ENCODE measurements at places on chromosomes 2 and 18.

- DNase-seq, result peak; percentile 13
These were observed 866 bp downstream of the CRIM1 start for GRCh38 chr2:36356298-36356989.

DNA sequence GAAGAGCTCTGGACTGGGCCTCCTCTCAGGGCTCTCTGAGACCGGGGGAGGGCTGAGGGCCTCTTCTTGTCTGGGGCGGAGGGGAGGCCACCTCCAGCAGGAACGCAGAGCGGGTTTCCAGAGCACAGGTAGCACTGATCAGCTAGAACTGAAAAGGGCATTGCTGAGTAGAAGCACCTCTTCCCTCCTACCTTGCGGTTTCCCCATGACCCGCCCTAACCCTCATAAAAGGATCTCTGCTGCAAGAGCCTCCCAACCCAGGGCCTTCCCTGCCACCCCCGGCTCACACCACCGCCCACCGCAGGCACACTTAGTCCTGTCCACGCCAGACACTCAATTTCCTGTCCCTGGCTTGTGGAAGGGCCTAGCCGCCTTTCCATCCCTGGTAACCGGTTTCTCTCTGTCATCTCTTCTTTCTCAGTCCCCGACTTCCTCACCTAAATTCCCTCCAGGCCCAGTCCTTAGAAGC lies 966 bp downstream of the ADCY3 start:
- peak; percentile 34 for DNase-seq

DNA sequence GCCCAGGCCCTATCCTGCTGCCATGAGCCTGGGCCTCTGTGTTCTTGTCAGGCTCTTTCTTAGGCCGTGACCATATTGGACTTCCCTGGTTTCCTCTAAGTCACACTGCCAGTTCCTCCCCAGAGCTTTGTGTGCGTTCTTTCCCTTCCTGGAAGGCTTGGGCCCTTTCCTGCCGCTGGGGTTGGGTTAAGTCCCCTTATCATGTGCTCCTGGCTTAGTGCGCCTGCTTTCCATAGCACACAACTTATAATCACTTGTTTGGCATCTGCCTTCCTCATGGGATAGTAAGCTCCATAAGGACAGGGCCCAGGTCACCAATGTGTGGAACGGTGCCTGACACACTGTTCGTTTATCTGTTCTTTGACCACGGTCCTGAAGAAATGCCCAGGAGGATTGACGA lies 31.3 kb downstream of the NIFK start:
- no peak for DNase-seq

- no peak for DNase-seq
These were observed 11.3 kb downstream of the PTPRN start for GRCh38 chr2:219297766-219298456.

DNA sequence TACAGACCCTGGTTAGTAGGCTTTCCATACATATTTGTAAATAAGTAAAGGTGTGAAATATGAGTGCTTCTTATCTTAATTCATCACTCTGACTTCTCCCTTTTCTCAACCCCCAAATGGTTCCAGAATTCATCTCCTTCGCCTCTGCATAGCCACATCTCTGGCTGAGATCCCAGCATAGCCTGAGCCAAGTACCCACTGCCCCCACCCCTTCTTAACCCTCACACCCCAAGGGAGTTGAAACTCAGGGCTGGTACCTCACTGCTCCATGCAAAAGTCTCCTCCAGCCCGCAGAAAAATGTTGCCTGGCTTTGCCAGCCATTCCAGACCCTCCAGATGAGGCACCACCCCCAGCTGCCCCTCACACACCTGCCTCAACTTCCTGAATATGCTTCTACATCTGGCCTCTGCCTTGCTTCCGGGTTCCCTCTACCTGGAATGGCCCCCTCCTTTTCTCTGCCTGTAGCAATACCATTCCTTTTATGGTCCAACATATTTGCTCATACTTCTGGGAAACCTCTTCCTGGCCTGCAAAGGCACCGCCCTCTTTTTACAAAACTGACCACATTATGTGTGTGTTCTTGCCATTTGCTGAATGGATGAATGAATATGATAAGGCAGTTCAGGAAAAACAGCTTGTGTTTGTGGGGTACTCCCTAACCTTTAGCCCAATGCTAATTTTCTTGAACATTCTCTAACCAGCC lies 112.8 kb downstream of the CELF4 start:
- no peak for DNase-seq

DNA sequence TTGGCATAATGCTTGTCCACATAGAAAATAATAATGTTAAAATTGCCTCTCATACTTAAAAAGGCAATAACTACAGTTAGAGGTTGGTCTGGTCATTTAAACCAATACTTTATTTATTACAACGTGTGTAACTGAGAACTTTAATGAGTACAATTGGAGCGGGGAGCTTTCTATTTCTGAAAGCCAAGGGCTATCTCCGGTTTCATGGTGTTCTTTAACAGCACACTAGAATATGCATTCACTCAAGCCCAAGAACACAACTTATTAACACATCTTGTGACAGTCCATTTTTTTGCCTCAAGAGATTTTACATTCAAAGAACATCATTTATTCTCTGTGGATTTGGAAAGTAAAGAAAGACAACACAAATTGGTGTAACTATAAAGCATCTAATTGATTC lies 131.8 kb downstream of the KCNH7 start:
- DNase-seq, result no peak

- no peak for DNase-seq
These were observed 127.1 kb upstream of the CDH7 start for GRCh38 chr18:65623676-65624075.

- DNase-seq, result no peak
These were observed 660.1 kb upstream of the RAB6C start for GRCh38 chr2:129319422-129319717.

- no peak for DNase-seq
These were observed 5.8 kb downstream of the MYCN start for GRCh38 chr2:15945909-15946705.

- no peak for DNase-seq
These were observed 49.5 kb upstream of the RAB12 start for GRCh38 chr18:8559612-8560186.

DNA sequence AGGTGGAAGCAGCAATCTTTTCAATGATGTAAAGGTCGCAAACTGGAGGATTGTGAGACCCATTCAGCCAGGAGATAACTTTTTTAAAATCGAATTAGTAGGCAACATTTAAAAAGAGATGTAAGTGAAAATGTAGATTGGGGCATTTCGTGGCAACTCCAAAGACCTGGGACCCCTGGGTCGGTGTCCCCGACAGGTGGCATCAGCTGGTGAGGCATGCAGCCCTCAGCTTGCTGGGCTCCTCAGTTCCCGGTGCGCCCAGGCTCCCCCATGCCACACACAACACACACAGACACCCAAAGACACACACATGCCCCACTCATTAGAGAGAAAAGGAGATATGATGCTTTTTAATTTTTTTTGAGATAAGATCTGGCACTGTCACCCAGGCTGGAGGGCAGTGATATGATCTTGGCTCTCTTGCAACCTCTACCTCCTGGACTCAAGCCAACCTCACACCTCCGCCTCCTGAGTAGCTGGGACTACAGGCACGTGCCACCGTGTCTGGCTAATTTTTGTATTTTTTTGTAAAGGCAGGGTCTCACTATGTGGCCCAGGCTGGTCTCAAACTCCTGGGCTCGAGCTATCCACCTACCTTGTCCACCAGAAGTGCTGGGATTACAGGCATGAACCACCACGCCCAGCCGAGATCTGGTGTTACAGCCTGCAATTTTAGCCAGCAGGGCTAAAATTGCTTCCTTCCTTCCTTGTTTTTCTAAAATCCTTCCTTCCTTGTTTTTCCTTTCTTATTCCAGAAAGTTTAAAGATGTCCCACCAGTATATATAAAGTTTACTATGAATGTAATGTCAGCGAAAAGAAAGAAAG lies 122.6 kb upstream of the EPAS1 start:
- no peak for DNase-seq

DNA sequence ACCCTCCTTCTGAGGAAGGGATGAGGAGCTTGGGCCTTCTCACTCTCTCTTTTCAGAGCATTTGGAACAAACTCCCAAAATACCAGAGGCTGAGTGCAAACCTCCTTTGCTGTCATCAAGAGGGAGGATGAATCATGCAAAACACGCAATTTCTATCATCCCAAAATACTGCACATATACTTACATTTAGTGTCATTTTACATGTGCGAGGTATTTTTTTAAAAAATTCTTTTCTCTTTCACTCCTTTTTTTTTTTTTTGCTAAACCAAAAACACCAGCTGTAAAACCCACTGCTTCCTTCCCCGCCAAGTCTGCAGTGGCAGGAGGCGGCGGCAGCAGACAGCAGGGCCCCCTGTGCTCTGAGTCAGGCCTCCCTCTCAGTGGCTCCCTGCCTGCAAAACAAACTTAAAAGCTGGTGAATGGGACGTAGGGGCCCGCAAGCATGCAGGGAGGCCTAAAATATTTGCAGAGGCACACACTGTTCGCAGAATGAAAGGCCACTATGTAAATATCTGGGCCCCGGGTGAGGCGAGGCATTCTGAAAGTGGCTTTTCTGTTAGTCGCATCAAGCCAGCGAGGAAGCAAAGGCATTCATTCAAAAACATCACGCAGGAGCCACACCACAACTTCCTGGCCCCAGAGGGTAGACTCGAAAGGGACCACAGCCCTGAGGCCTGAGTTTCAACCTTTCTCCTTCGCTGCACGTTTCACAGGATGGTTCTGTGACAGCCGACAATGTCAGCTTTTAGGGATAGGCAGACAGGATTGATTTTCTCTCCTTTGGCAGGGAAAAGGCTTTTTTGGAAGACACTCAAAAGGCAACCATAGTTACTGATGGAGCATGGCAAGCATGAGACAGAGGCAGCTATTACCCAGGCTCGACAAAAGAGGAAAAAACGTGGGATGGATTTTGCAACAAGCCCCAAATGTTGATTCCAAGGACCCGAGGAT lies 73.4 kb downstream of the ACTR2 start:
- DNase-seq, result peak; percentile 54

GRCh38 chr2:98504381-98505109 lies 59.9 kb downstream of the INPP4A start:
- DNase-seq, result no peak

DNA sequence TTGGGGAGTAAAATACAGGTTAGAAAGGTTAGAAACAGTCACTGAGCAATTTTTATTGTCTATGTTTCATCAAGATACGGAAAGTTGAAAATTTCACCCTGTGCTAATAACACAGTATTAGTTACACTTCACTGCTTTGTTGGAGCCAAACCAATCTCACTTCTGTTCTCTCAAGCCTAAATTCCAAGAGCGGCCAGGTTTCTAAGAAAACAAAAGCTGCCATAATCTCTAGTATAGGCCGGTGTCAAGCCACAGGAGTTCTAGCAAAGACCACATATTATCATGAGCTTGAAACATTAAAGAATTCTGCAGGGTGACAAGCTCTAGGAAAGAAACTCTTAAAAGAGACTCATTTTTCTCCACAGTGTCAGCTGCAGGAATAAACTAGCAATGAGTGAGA lies 128.7 kb downstream of the TXNL1 start:
- no peak for DNase-seq

- DNase-seq, result no peak
These were observed 1757.3 kb upstream of the PIK3C3 start for GRCh38 chr18:40197711-40198110.

DNA sequence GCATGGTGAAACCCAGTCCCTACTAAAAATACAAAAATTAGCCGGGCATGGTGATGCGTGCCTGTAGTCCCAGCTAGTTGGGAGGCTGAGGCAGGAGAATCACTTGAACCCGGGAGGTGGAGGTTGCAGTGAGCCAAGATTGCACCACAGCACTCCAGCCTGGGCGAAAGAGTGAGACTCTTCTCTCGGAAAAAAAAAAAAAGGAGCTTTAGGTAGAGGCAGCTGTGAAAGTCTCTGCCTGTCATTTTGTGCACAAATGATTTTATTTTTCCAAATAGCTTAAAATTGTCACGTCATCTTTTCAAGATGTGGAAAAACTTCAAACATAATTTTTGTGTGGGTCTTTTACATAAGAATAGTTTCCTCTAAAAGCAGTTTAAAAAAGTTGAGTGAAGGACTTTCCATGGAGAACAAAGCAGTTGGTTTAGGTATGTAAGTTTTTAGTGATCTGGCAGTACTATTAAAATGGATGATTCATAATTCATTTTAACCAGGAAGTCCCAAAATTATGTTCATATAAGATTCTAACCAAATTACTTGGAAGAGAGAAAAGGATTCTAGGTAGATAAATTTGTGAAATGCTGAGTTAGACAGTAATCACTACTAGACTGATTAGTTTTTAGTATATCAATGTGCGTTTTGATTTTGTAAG lies 11.5 kb downstream of the CCNYL1 start:
- DNase-seq, result no peak

DNA sequence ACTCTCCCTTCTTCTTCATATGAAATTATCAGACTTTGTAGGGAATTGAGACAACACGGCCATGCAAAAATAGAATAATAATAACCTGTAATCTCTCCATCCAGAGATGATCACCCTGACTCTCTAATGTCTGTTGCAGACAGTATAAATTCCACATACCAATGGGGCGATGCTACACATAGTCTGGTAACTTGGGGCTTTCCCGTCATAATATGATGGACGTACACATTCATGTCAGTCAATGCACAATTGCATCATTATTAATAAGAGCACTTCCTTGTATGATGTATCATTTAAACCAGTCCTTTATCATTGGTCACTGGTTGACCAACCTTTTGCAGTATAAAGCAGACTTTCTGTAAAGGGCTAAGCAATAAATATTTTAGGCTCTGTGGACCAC lies 39.5 kb upstream of the SCLY start:
- DNase-seq, result no peak

GRCh38 chr18:43661570-43661969 lies 384.3 kb upstream of the SYT4 start:
- no peak for DNase-seq

- DNase-seq, result no peak
These were observed 32.8 kb upstream of the ZNF396 start for GRCh38 chr18:35409911-35410310.

- no peak for DNase-seq
These were observed 298.2 kb downstream of the CDCA7 start for GRCh38 chr2:173652767-173653431.

- DNase-seq, result no peak
These were observed 147.1 kb downstream of the THADA start for GRCh38 chr2:43448822-43449110.

GRCh38 chr2:200877443-200877842 lies 11.4 kb downstream of the PPIL3 start:
- no peak for DNase-seq

- DNase-seq, result no peak
These were observed 26.6 kb downstream of the ONECUT2 start for GRCh38 chr18:57461652-57462269.

All from stimulated activated CD8-positive, alpha-beta memory T cell treated with anti-CD3 and anti-CD28 coated beads, Interleukin-15, amount 100 ng/mL, for 4 hours (primary cell).